ENCODE measurements at places on chromosomes 1 and 21.

DNA sequence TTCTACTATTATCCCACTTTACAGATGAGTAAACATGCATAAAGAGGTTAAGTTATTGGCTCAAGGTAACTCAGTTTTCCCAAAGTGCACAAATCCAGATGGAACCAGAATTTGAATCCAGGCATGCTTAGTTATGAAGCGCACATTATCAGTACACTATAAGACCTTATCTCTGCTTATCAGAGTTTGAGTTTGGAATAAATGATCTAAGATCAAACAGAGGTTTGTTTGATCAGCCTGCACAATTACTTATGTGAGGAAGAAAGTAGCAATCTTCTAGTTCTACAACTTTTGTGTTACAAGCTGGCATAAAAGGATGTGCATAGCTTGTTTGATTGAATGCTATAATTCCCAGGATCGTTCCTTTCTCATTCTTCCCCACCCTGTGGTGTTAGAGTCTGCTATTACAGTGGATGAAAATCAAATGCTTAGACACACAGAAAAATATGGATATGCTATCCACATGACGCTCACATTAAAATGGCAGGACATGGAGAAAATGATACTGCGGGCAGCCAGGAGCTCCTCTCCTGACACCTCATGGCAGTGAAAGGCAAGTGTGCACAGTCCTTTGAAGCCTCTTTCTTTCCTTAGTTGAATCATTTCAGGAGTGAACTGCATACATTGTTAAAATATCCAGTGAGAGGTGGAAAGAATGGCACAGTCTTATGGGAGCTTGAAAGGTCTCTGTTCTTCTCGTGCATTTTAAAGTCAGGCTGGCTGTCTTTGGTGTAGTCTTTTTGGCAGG, 23.9 kb upstream of the PBX1 start:
- DNase-seq: no peak

DNA sequence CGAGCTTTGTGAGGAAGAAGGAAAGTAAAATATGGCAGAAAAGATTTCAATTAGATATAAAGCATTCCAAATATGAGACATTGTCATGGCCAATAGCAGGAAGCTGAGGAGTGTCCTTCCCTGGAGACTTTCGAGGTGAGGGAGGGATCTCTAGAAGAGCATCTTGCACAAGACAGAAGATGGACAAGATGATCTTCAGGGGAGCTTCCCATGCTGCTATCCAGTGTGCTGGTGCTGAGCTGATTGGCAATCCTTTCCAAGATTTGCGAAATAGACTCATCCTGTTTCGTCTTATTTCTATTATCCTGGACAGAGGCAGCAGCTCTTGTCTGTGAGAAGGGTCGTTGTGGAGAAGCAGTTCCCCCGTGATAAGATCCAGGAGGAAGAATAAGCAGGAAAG, 342.0 kb upstream of the CAMK1G start:
- DNase-seq: no peak

DNA sequence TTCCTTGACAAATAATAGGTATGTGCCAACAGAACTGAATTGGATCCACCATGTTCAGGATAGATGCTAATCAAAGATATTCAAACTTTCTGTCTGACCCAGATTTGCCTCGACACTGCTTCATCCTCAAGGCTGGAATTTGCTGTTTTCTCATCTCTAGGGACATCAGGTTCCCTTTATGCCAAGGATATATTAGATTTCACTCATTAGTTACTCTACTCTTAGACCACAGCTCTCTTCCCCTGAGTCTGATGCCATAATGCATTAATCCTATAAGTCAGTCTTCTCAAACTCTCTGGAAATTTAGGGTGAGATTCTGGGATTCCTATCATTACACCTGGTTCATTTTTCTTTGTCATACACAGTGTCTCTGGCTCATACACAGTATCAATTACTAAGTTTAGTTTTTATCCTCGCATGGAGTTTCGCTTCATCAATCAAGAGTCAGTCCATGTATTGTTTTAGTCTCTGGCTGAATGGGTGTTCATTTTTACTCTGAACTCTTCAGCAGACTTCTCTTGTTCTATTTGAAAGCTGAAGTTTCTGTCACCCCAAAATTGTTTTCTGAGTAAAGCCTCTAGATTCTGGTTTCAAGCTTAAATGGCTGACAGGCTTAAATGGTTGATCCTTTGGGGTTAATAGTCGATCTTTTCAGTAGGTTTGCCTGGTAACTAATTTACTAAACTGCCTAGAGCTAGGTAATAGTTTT, 9.3 kb upstream of the DCAF6 start:
- no peak for DNase-seq

GRCh38 chr21:14903172-14903865, 161.5 kb downstream of the NRIP1 start:
- no peak for DNase-seq

GRCh38 chr1:86429835-86430234, 5.9 kb downstream of the CLCA2 start:
- no peak for DNase-seq

DNA sequence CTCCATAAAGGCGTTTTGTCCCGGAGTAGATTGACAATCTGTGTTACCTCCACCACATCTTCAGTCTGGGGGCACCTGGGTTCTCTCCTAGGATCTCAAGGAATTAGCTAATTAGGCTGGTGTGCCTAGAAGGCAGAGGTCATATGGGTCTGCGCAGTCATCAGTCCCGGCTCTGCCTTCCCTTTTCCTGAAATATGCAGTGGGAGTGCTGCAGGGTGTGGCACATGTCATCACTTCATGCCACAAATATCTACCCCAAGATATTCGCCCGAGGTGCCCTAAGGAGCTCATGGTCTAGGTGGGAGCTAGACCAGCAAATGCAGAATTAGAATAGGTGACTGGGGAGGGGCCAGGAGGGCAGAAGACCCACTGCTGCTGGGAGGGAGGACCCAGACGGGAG, 42.9 kb downstream of the ACTL8 start:
- no peak for DNase-seq

DNA sequence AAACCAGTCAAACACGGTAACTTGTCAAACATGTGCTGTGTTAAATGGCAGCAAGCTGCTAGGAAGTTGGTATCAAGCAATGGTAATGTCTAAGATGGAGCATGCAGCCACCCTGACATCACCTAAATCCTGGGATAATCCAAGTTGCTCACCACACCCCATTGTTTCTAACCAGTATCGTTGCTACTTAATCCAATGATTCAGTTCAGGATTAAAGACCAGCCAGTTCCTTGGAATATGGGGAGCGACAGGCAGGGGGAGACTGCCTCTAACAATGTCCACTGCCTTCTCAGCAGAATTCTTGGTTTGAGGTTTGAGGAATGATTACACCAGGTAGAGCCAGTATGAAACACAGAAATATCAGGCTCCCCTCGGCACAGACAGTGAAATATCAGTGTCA, 122.1 kb upstream of the IFFO2 start:
- no peak for DNase-seq

- DNase-seq: no peak
Measured at GRCh38 chr1:22287946-22288520, 145.1 kb upstream of the WNT4 start.

- DNase-seq: no peak
Measured at GRCh38 chr1:61121631-61122030, 39.3 kb downstream of the NFIA start.

DNA sequence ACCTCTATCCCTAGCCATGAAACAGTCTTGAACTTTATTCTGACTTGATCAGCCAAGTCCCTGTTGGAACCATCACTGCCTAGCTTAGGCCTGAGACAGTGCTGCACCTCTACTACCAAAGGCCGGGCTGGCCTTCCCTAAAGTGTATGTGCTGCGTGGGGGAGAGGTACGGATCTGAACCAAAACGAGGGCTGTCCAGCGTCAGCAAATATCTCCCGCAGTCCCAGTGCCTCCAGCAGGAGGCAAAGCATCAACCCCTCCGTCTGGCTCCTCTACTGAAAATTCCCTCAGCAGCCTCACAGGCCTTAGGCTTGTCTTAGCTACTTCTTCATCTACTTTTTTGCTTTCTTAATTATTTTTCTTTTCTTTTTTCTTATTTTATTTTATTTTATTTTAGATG, 33.3 kb upstream of the KIF26B start:
- DNase-seq: no peak

DNA sequence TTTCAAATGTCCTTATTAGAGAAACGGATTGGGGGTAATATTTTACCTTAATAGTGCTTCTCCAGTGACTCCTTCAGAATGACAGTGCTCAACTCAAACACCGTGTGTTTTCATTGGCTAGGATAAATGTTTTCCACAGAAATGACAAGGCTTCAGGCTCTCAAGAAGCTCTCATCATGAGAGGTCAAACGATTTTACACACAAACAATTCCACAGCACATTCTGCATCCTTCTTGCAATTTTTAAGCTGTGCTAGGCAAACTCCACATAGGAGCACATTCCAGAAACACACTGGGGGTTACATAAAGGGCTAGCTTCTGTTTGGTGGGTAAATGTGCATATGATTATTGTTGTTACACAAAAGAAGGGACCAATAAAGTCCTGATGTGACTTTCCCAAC, 75.5 kb upstream of the IPO9 start:
- DNase-seq: no peak

DNA sequence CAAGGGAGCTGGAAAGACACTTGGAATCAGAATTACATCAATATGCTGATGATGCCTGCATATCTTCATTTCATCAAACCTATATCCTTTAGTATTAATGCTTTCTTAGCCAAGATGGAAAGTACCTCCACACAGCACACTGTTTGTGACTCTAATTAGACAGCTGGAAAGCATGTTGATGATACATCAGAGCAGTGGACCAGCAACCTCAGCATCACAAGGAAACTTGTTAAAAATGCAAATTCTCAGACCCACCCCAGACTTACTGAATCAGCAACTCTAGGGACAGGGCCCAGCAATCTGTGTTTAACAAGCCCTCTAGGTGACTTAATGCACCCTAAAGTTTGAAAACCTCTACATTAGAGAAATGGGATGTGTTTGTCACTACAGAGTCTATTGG, 332.1 kb downstream of the DPYD start:
- no peak for DNase-seq

DNA sequence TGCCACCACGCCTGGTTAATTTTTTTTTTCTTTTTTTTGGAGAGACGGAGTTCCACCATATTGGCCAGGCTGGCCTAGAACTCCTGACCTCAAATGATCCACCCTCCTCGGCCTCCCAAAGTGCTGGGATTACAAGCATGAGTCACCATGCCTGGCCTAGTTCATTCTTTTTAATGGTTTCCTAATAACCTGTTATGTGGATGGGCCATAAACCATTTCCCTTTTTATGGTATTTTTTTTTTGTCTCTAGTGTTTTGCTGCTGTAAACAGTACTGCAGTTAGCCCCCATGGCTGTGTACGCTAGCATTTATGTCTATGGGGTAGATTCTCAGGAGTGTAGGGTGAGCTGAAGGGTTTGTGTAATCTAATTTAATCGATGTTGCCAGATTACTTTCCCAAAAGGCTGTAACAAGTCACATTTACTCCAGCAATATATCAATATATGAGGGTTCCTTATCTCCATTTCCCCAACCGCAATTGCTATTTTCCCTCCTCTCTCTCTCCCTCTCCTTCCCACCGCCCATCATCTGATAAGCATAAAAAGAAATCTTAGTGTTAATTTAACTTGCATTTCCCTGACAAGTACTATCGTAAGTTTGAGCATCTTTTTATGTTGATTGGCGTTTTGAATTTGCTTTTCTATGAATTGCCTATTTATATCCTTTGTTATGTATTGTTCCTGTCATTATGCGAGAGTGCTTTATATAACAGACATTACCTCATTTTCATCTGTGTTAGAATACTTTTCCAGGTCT, 28.7 kb downstream of the RCSD1 start:
- DNase-seq: no peak

- DNase-seq: no peak
Measured at GRCh38 chr1:171019971-171020370, 70.7 kb upstream of the FMO3 start.

DNA sequence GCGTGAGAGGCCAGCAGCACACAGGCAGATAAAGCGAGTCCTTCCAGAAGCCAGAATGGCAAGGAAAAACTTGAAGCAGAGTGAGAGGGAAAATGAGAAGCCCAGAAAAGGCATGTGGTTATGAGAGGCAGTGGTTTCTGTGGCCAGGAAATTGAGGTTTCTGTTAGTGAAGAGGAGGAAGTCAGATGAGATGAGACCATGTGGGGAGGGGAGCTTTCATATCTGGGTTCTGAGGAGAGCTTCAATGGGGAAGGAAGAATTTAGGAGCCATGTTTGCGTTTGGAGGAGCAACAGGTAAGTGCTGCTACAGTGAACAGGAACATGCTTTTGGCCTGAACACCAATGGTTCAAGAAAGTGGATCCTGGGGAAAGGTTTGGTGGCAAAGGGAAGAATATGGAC, 6.1 kb upstream of the CD1A start:
- DNase-seq: no peak

- no peak for DNase-seq
Measured at GRCh38 chr1:67777016-67777415, 56.3 kb downstream of the GNG12 start.

DNA sequence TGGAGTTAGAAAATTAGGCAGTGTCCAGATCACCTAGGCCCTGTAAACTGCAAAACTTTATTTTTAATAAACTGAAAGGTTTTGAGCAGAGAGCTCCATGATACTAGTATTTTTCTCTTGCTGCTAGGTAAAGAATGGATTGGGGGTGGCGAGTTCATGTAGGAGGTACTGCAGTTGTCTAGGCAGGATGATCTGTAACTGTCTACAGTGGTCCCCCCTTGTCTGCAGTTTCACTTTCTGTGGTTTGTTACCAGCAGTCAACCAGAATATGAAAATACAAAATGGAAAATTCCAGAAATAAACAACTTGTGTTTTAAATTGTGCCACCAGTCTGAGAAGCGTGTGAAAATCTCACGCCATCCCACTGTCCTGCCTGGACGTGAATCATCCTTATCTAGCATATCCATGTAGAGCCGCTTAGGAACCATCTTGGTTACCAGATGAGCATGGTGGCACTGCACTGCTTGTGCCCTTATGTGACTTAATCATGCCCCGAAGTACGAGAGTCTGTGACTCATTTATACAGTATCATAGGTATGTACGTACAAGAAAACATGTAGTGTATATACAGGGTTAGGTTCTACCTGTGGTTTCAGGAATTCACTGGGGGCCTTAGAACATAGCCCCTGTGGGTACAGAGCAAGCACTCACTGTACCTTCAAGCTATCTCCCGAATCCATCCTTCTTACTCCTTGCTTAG, 94.2 kb downstream of the AHCTF1 start:
- no peak for DNase-seq

GRCh38 chr1:207497941-207498340, 2.0 kb downstream of the CR1 start:
- no peak for DNase-seq

- DNase-seq: no peak
Measured at GRCh38 chr1:48003741-48004531, 6.8 kb upstream of the TRABD2B start.

- DNase-seq: no peak
Measured at GRCh38 chr1:187817782-187818181, 989.0 kb downstream of the PLA2G4A start.

GRCh38 chr21:42160111-42160721, 58.7 kb upstream of the ABCG1 start:
- no peak for DNase-seq

Data from NCI-H1436 treated with DMSO at 0.1 percent for 48 hours (cell line).